ENCODE measurements at places on chromosomes 7 and 10. TPM values are rescaled to one million over a fixed set of nuclear protein-coding genes. Genes with fewer than 3 reads are reported as not detected.

Gene FBXO24
- total RNA-seq = 0.20 TPM

Gene PAPSS2
- total RNA-seq = 0.17 TPM

DNA sequence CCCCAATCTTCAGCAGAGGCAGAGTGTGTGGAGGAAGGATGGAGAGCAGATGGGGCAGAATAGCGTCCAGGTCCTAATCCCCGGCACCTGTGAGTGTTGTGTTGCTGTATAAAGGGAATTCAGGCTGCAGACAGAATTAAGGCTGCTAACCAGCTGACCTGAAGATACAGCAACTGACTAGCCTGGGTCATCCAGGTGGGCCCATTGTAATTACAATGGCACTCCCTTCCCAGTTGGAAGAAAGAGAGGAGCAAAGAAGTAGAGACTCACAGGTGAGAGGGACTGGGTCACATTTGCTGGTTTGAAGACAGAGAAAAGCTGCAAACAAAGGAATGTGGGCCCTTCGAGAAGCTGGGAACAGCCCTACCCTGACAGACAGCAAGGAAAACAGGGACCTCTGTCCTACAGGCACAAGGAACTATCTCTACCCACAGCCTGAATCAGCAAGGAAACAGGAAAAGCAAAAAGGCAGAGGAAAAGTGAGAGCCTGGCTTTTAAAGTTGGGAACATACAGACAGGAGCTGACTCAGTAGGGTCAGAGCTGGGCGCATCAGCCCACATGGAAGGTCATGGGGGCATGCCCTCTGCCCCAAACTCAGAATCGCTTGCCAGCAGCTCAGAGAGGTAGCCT lies 11.6 kb upstream of the TMEM72 start:
- H3K4me1 ChIP-seq = no peaks in the 10 kb centered on the region
- H3K27ac ChIP-seq = no peak overlapping the region
- DNase-seq = no peak
- H3K4me3 ChIP-seq = no peak overlapping the region
- H3K36me3 ChIP-seq = no peaks in the 10 kb centered on the region

DNA sequence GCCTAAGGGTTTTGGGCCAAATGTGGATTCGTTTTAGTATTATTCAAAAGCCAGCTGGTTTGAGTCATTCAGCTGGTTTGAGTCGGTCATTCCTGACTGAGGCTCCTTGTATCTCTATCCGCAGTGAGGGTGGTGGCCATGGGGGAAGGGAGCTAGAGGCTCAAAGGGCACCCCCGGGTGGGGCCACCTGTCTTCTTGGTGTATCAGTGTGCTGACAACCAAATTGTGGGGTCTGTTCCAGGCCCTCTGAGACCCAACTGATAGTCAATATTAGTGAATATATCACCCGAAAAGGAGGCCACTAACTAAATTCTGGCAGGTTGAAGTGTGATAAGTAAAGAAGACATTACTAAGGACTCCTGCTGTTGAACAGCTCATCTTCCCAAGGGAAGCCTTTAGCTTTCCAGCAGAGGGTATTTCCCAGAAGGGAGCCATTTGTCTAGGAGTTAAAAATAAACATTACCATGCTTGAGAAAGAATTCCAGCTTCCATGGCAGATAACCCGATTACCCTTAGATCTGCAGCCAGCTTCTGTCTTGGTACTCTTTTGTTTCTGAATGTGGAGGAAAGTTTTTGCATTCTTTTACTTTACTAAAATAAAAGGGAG lies 29.9 kb upstream of the DDX50 start:
- peak; percentile 16 for DNase-seq
- H3K4me3 ChIP-seq = no peak overlapping the region
- H3K27ac ChIP-seq = peak overlapping the region; percentile 63
- H3K36me3 ChIP-seq = no peaks in the 10 kb centered on the region

- H3K4me3 ChIP-seq = no peak overlapping the region
- H3K4me1 ChIP-seq = peaks cover 8% of the 10 kb centered on the region
- no peak overlapping the region for H3K27ac ChIP-seq
- H3K36me3 ChIP-seq = no peaks in the 10 kb centered on the region
- no peaks in the 10 kb centered on the region for H3K27me3 ChIP-seq
Measured at GRCh38 chr10:58780476-58780875, 267.8 kb downstream of the BICC1 start.

- H3K36me3 ChIP-seq = no peaks in the 10 kb centered on the region
- no peak overlapping the region for H3K27ac ChIP-seq
- H3K4me1 ChIP-seq = no peaks in the 10 kb centered on the region
- peaks cover 3% of the 10 kb centered on the region for H3K27me3 ChIP-seq
Measured at GRCh38 chr10:130232166-130233034, 96.2 kb downstream of the GLRX3 start.

- no peak overlapping the region for H3K4me3 ChIP-seq
- DNase-seq = peak; percentile 36
- H3K27me3 ChIP-seq = no peaks in the 10 kb centered on the region
- H3K27ac ChIP-seq = no peak overlapping the region
- H3K4me1 ChIP-seq = peaks cover 15% of the 10 kb centered on the region
- 0 out of 3 replicates have a peak, but pooled peaks cover 10% of the 10 kb centered on the region for H3K36me3 ChIP-seq
Measured at GRCh38 chr7:77651575-77652162, 44.6 kb upstream of the RSBN1L start.

GRCh38 chr7:127810113-127810512 lies 158.1 kb downstream of the SND1 start:
- H3K27me3 ChIP-seq = no peaks in the 10 kb centered on the region
- peaks cover 3% of the 10 kb centered on the region for H3K4me1 ChIP-seq
- peaks cover 36% of the 10 kb centered on the region for H3K36me3 ChIP-seq
- H3K4me3 ChIP-seq = no peak overlapping the region

DNA sequence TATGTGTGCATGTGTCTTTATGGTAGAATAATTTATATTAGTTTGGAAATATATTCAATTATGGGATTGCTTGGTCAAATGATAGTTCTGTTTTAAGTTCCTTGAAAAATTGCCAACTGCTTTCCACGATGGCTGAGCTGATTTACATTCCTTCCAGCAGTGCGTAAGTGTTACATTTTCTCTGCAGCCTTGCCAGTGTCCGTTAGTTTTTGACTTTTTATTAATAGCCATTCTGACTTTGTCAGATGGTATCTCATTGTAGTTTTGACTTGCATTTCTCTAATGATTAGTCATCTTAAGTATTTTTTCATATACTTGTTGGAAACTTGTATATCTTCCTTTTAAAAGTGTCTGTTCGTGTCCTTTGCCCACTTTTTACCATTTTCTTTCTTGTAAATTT lies 434.2 kb upstream of the POT1 start:
- no peaks in the 10 kb centered on the region for H3K27me3 ChIP-seq
- no peaks in the 10 kb centered on the region for H3K4me1 ChIP-seq
- H3K36me3 ChIP-seq = no peaks in the 10 kb centered on the region
- no peak overlapping the region for H3K27ac ChIP-seq
- no peak for DNase-seq

DNA sequence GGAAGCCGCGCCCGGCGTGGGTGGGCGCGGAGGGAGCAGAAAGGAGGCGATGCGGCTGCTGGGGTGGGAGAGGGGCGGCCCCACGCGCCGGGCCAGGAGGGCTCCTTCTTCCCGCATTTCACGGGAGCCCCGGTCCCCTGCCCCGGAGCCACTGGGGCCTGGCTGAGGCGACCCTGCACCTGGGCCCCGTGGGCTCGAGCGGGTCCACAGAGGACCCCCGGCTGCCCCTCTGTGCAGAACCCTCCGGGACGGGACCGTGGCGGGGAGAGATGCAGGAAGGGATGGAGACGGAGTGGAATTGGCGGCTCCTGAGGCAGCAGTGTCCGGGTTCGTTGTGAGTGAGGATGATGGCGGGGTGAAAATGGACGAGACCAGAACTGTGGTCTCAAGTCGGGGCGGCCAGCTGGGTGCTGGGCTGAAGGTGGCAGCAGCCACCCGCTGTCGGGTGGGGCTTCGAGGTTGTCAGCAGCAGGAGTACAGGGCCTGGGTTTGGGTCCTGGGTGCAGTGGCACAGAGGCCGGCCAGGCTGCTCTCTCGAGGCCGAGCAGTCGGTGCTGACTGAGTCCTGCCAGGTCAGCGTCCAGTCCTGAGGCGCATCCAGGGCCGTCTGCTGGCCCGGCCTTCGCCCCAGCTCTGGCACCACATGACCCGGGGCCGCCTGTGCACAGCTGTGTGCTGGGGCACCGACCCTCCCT lies 80.4 kb downstream of the VIPR2 start:
- no peak for DNase-seq
- no peak overlapping the region for H3K27ac ChIP-seq
- H3K36me3 ChIP-seq = no peaks in the 10 kb centered on the region
- H3K27me3 ChIP-seq = peaks cover 3% of the 10 kb centered on the region

GRCh38 chr7:24896031-24896501 lies 83.9 kb downstream of the OSBPL3 start:
- H3K36me3 ChIP-seq = peaks cover 2% of the 10 kb centered on the region
- no peak overlapping the region for H3K27ac ChIP-seq
- no peaks in the 10 kb centered on the region for H3K27me3 ChIP-seq
- DNase-seq = no peak

- no peaks in the 10 kb centered on the region for H3K27me3 ChIP-seq
- DNase-seq = no peak
- no peaks in the 10 kb centered on the region for H3K4me1 ChIP-seq
- no peak overlapping the region for H3K4me3 ChIP-seq
Measured at GRCh38 chr7:94182721-94183120, 178.6 kb upstream of the BET1 start.

DNA sequence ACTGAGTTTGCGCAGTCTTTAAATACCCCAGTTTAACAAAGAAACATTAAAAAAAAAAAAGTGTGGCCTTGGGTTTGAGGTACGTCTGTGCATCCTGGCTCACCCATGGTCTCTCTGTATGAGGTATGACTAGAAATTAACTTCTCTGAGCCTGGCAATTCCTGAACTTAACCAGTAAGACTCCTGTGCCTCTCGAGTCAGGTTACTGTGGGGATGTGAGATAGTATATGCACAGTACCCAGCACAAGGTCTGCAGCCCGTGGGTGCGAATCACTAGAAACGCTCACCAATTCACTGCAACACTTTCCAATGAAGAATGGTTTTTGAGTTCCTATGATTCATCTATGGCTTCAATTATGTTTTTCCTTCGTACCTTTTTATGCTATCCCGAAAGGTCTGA lies 149.9 kb downstream of the SFMBT2 start:
- no peaks in the 10 kb centered on the region for H3K27me3 ChIP-seq
- no peak for DNase-seq
- H3K4me1 ChIP-seq = no peaks in the 10 kb centered on the region
- no peaks in the 10 kb centered on the region for H3K36me3 ChIP-seq
- no peak overlapping the region for H3K4me3 ChIP-seq
- no peak overlapping the region for H3K27ac ChIP-seq

DNA sequence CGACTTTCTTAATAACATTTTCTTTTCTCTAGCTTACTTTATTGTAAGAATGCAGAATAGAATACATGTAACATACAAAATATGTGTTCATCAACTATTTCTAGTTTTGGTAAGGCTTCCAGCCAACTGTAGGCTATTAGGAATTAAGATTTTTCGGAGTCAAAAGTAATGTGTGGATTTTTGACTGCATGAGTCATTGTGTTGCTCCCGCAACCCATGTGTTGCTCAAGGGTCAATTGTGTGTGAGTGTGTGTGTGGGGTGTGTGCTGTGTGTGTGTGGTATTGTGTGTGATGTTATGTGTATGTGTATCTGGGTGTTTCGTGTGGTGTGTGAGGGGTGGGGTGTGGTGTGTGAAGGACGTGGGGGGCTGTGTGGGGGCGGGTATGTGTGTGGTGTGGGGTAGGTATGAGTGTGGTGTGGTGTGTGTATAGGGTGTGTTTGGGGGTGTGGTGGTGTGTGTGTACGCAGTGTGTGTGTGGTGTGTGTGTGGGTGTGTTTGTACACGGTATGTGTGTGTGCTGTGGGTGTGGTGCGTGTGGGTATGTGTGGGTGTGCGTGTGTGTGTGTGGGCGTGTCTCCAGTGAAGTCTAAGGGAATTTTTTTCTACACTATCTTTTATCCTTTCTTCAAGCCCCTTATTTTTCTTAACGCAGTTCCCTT lies 60.5 kb downstream of the RSU1 start:
- no peak overlapping the region for H3K4me3 ChIP-seq
- DNase-seq = no peak
- no peaks in the 10 kb centered on the region for H3K27me3 ChIP-seq
- H3K36me3 ChIP-seq = peaks cover 3% of the 10 kb centered on the region

DNA sequence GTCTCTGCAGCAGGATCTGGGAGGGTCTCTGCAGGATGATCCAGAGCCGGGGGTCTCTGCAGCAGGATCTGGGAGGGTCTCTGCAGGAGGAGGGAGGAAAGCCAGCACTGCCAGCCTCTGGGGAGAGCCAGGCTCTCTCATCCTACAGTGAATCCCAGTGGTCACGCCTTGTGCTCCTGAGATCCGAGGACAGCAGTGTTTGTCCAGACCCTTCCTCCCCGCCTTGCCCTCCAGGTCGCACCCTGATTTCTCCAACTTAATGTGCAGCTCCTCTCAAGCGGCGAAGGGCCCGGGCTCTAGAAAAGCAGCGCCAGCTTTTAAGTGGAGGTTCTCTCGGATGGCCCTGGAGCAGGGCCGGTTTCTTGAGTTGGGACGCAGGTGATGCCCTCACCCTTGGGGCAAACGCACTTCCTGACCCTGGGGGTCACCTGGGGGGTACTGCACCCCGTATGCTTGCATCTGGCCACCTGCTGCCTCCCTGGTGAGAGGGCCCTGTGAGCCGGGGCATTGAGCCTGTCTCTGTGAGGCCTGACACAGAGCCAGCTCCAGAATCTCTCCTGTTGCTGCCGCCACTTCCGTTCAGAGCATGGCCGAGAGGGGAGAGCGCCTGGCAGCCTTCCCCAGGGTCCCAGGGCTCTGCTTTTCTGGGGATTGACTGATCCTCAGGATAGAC lies 111.6 kb downstream of the ACTR3B start:
- H3K27me3 ChIP-seq = no peaks in the 10 kb centered on the region
- H3K36me3 ChIP-seq = no peaks in the 10 kb centered on the region
- H3K4me1 ChIP-seq = no peaks in the 10 kb centered on the region
- no peak overlapping the region for H3K27ac ChIP-seq

DNA sequence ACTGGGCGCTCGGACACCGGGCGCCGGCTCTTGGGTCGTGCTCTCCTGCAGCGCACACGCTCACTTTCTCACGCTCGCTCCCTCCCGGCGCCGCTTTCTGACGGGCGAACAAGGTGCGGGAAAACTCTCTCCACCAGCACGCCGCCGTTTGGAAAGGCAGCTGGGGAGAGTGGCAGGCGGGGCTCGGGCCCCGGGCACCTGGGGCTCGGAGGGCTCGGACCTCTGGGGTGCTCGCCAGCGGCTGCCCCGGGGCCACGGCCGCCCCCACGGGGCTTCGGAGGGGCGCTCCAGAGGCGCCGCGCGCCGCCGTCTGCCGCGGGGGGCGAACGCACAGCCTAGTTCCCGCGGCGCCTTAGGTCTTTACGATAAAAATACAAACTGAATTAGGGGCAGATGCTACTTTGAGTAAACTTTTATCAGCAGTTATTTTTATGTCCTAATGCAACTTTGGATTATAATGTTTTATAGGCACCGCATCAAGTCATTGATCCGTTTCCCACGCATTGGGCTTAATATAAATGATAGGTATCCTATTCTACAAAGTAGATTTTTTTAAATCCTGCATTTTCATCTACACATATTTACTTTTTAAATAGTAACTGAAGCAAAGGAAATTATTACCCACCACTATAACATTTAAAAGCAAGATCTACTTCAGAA lies 535 bp upstream of the EPC1 start:
- DNase-seq = no peak
- H3K4me3 ChIP-seq = peak overlapping the region; percentile 89
- H3K36me3 ChIP-seq = peaks cover 4% of the 10 kb centered on the region
- peak overlapping the region; percentile 100 for H3K27ac ChIP-seq
- H3K27me3 ChIP-seq = no peaks in the 10 kb centered on the region
- peaks cover 65% of the 10 kb centered on the region for H3K4me1 ChIP-seq

GRCh38 chr7:114952296-114952695 lies 30.4 kb downstream of the MDFIC start:
- H3K4me3 ChIP-seq = no peak overlapping the region
- no peak overlapping the region for H3K27ac ChIP-seq
- no peaks in the 10 kb centered on the region for H3K4me1 ChIP-seq
- no peaks in the 10 kb centered on the region for H3K36me3 ChIP-seq
- no peak for DNase-seq
